ENCODE measurements at places on chromosomes 4 and X.

GRCh38 chrX:35122756-35123155, 180.2 kb downstream of the FAM47B start:
- no peak for DNase-seq

- DNase-seq = no peak
Observed at GRCh38 chrX:723781-724180, 93.2 kb downstream of the SHOX start.

DNA sequence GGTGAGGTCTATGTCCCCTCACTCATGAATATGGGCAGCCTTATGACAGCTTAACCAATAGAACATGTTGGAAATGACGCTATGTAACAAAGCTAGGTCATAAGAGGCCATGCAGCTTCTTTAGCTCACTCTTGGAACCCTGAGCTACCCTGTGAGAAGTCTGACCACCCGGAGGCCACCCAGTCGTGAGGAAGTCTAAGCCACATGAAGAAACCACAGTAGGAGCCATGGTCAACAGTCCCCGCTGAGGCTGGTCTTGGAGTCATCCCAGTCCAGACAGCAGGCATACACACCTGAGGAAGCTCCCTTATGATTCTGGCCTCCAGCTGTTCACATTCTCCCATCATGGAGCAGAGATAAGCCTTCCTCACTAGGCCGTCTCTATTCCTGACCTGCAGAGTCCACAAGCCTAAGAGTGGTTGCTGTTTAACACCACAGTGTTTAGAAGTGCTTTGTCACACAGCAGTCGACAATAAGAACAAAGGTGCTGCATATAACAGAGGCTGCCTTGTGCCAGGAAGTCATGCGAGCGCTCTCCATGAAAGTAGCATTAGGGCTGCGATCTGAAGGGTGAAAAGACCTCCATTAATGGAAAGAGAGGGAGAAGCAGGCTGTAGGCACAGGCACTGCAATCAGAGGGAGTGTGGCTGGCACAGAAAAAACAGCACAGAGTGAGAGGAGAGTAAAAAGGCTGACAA, 38.2 kb downstream of the TSPAN5 start:
- DNase-seq = no peak

DNA sequence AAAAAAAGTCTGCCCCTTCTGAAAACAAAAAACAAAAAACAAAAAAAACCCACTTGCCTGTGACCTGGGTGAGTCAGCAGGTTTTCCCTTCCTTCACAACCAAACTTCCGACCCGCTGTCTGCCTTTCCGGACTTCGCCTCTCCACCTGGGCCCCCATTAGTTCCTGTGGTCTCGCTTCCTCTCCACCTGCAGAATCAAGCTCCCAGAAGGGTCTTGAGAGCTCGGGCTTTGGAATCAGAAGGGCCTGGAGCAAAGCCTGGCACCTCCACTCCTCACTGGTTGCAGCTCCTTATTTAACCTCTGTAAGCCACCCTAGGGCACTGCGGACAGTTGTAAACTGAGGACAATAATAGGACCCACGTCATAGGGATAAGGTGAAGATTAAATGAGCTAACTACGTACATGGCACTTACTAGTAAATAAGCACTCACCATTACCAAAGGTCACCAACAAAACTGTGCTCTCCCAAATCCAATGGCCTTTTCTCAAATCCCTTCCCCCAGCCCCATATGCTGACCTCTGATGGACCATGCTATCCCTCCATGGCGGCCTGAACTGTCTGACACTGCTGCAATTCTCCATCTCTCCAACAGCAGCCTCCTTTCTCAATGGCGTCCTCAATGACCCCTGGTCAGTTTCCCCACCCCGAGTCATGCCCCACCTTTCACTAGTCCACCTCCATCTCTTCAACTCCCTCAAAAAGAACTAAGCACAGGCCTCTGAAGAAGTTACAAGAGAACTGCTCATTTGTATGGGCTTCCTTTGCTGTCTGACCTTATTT, 64.2 kb downstream of the IRF2 start:
- DNase-seq = no peak

DNA sequence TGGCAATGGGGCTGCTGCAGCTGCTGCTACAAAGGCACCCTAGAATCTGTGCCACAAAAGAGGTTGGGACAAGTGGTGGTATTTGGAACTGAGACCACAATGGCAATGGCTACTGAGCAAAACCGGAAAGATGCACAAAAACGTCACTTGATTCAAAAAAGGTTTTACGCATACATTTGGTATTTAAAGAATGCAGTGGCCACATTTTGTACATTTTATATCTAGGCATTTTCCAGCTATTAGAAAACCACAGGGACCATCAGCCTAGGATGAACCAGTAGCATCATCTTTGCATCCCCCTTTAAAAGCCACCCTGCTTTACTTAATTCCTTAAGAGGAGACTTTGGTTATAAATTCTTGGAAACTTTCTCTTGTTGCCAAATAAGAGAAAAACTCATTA, 104.8 kb upstream of the CXCL13 start:
- no peak for DNase-seq

DNA sequence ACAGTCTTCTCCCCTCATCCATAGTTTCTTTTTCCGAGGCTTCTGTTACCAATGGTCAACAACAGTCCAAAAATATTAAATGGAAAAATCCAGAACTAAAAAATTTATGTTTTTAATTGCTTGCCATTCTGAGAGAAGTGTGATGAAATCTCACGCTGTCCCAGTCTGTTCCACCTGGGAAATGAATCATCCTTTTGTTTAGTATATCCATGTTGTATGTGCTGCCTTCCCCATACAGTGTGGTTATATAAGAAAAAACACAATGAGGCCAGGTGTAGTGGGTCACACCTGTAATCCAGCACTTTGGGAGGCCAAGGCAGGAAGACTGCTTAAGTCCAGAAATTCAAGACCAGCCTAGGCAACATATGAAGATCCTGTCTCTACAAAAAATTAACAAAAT, 161.6 kb downstream of the CHIC2 start:
- no peak for DNase-seq

- DNase-seq = no peak
Observed at GRCh38 chr4:185870366-185870765, 58.4 kb upstream of the SORBS2 start.

GRCh38 chr4:15504041-15504440, 34.4 kb downstream of the CC2D2A start:
- DNase-seq = no peak

- DNase-seq = no peak
Observed at GRCh38 chrX:154408659-154409221, 314 bp downstream of the DNASE1L1 start.

DNA sequence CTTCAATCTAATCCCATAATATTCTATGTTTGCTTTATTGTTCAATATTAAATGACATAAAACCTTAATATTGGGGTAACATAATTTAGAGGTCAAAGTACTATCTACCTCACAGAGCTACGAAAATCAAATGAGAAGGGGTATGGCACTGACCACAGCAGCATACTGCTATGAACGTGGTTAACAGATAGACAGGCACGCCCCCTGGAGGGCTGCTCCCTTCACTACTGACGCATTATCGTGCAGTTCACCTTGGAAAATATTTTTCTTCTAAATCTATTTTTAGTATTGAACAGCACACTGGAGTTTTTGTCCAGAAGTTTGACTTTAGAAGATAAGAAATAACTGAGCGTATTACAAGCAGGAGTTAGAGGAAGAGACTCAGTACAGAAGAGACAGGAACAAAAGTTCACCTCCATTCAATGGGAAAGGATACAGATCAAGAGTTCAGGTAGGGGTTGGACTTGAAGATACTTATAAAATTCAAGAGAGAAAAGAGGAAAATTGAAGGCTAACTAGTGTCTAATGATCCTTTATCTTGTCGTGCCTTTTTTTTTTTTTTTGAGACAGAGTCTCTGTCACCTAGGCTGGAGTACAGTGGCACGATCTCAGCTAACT, 22.7 kb downstream of the MAP9 start:
- peak; percentile 24 for DNase-seq

- no peak for DNase-seq
Observed at GRCh38 chr4:75722417-75722816, 2.0 kb upstream of the USO1 start.

DNA sequence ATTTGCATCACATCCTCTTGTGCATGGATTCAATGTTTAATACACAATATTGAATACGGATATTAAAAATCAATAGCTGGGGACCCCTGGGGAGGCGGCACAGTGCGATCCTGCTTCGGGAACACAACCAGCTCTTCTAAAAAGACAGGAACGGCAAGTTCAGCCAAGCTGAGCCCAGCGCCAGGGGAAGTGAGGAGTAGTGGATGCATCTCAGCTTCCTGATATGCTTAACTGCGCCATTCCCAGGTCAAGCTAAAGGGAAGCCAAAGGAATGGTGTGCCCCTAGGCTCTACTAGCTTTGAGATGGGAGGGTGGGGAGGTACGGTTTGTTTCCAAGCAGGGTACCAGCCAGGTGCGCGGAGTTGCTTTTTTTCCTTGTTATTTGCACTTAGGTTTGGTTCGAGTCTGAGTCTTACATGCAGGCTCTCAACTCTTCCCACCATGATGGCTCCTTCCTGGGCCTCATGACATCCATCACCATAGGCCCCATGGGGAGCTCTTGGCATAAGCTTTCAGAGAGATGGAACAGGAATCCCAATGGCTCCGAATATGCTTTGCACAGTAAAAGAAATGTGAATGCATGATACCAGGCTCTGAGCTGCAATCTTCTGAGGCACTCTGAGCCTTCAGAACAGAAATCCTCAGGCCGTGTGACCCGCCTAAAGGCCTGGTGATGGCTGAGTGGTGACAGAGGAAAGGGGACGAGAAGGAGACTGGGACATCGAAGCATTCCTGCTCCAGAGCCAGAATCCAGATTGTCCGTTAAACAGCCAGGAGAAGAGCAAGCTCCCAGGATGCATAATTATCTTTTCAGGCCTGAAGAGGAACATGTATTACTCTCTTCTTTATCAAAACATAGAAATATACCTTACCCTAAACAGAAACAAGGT, 51.8 kb upstream of the BCOR start:
- DNase-seq = no peak

DNA sequence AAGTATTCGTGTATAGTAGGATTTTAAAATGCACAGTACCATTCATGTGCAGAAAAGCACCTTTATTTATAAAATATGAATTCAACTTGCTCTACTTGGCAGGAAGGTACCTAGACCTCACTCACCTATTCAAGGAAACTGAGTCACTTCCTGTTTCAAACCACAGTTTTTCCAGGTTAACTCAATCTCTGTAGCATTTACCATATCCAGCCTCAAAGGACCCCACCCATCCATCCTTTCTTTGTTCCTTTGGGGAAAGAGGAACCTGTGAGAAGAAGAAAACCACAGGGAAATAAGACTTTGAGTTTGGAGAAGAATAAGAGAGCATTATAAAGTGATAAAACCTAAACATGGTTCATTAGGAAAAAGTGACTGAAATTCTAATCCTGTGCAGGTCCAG, 250.7 kb downstream of the CBR4 start:
- no peak for DNase-seq

DNA sequence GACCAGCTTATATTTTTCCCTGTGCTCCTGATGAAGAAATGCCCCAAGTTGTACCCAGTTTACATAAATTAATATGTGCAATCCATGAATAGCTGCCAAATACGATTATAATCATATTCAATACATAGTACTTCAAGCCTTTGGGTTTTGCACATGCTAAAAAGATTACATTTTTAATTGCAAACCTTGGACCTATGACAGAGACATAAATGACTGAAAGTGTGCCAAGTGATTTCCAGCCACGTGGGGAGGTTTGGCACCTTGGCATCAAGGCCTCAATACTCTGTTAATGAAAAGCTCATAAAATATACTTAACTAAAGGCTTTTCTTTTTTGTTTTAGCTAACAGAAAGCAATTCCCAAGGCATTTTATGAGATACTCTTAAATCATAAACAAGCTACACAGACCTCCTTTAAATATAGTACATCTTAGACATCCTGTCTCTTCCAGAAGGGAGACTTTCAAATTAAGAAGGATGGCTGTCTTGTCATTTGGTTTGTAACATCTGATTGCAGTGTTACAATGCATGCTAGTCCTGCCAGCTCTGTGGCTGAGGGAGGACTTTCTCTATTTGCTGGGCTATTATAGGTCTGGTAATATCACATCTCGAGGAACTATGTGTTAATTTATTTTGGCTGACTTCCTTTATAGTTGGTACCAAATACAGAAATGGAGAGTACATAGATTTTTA, 404.1 kb downstream of the AFF2 start:
- no peak for DNase-seq
